ENCODE measurements at places on chromosomes 5 and 9. TPM values are rescaled to one million over a fixed set of nuclear protein-coding genes. Genes with fewer than 3 reads are reported as not detected.

DNA sequence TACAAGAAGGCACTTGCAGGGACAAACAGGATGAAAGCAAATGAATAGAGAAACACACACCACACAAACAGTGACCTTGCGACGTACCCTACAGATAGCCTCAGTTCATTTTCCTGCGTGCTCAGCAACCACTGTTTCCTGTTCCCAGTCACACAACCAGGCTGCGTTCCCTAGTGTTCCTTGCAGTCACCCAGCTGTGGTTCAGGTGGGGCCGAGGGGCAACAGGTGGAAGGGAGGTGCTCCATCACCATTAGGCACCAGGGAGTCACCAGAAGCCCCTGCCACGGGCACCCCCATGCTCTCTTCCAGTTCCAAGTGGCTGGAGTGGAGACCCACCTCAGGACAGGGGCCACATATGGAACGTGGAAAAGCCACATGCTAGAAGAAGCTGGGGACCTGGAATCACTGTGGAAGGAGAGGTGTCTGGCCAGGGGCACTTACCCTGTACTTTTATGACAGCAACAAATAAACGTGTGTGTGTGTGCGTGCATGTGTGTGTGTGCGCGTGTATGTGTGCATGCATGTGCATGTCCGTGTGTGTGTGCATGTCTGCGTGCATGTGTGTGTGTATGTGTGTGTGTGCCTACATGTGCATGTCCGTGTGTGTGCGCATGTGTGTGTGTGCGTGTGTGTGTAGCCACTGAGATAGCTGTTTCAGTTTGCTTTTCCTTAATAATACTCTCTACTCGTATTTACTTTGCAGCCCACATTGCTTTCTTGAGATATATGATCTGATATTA, 18.8 kb upstream of the FCN2 start:
- H3K27ac ChIP-seq, result no peak overlapping the region
- H3K27me3 ChIP-seq, result peaks cover 27% of the 10 kb centered on the region
- no peaks in the 10 kb centered on the region for H3K36me3 ChIP-seq
- no peak for DNase-seq
- no peaks in the 10 kb centered on the region for H3K4me1 ChIP-seq

CFAP90 gene
- total RNA-seq, result not detected

DNA sequence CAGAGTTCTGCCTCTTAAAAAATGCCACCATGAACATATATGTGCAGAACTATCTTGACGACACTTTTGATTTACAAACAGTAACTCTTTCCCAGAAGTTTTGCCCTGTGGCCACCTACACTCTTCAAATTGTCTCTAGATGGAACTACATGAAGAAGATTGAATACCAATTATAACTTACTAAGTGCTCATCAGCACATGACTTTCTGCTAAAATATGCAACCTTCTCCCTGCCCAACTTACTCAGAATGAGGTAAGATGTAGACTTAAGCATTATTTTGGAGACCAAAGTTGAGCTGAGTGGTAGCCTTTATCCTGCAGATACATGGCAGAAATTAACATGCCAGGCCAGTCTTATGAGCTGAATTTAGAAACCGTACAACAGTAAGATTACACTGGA, 105.4 kb downstream of the SEMA5A start:
- H3K36me3 ChIP-seq, result no peaks in the 10 kb centered on the region
- H3K4me3 ChIP-seq, result no peak overlapping the region
- DNase-seq, result no peak
- H3K27ac ChIP-seq, result no peak overlapping the region

- DNase-seq, result no peak
- H3K27me3 ChIP-seq, result peaks cover 8% of the 10 kb centered on the region
- no peaks in the 10 kb centered on the region for H3K36me3 ChIP-seq
These were observed 78.1 kb downstream of the HSPA4 start for GRCh38 chr5:133129950-133130349.

DNA sequence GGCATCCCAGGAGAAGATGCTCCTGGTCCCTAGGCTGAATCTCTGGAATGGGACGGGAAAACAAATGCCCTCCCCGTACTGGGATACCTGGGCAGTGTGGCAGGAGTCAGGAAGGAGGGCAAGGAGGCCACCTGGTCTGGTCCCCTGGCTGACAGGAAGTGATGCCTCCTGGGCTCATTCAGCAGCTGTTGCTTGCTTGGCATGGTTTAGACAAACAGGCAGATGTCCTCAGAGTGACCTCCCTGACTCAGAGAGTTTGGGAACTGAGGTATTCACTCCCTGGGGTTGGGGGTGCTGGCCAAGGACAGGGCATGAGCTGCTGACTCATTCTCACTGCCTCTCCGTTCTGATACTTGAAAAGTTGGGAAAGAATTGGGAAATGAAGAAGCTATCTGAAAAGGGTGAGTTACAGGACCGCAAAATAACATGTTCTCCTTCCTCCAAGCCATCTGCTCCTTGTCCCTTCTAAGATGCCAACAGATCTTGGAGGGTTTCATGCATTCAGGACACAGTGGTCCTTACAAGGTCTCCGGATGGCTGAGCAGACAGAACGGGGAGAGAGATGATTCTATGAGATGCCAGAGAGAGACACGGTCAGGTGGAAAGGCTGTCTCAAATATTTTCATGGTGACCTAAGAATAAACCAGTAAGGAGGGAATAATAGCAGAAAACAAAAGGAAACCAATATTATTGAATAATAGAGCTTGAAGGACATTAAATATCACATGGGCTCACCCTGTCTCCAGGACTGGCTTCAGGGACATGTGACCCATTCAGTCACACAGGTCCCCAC, 534.5 kb downstream of the BNC2 start:
- H3K4me3 ChIP-seq, result no peak overlapping the region
- no peak overlapping the region for H3K27ac ChIP-seq
- no peaks in the 10 kb centered on the region for H3K4me1 ChIP-seq
- no peaks in the 10 kb centered on the region for H3K27me3 ChIP-seq
- no peaks in the 10 kb centered on the region for H3K36me3 ChIP-seq

- H3K36me3 ChIP-seq, result no peaks in the 10 kb centered on the region
- DNase-seq, result no peak
- H3K27ac ChIP-seq, result no peak overlapping the region
- H3K27me3 ChIP-seq, result no peaks in the 10 kb centered on the region
- no peak overlapping the region for H3K4me3 ChIP-seq
These were observed 9.2 kb upstream of the TAF1L start for GRCh38 chr9:32644698-32645097.

PDE8B gene
- total RNA-seq, result not detected

TNFAIP8 gene
- total RNA-seq, result 145 TPM

DNA sequence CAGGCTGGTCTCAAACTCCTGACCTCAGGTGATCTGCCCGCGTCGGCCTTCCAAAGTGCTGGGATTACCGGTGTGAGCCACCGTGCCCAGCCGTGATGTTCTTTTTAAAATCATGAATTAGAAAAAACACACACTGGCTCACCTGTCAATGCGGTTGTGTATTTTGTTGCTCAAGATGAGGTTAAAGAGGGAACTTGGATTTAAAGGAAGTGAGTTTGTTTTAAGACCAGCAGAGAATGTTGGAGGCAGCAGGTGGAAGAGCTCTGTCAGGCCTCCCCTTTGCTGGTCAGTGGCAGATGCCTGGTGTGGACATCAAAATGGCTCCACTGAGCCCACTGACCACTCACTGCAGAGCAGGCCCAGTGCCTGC, 38.9 kb downstream of the WNK2 start:
- no peak overlapping the region for H3K27ac ChIP-seq
- no peaks in the 10 kb centered on the region for H3K27me3 ChIP-seq
- no peaks in the 10 kb centered on the region for H3K4me1 ChIP-seq
- H3K36me3 ChIP-seq, result no peaks in the 10 kb centered on the region
- no peak overlapping the region for H3K4me3 ChIP-seq
- DNase-seq, result no peak

ADAMTS19 gene
- total RNA-seq, result not detected

- no peaks in the 10 kb centered on the region for H3K27me3 ChIP-seq
- no peak overlapping the region for H3K27ac ChIP-seq
- DNase-seq, result no peak
- H3K36me3 ChIP-seq, result no peaks in the 10 kb centered on the region
- no peak overlapping the region for H3K4me3 ChIP-seq
These were observed 195.0 kb downstream of the FER start for GRCh38 chr5:108942701-108943100.

DNA sequence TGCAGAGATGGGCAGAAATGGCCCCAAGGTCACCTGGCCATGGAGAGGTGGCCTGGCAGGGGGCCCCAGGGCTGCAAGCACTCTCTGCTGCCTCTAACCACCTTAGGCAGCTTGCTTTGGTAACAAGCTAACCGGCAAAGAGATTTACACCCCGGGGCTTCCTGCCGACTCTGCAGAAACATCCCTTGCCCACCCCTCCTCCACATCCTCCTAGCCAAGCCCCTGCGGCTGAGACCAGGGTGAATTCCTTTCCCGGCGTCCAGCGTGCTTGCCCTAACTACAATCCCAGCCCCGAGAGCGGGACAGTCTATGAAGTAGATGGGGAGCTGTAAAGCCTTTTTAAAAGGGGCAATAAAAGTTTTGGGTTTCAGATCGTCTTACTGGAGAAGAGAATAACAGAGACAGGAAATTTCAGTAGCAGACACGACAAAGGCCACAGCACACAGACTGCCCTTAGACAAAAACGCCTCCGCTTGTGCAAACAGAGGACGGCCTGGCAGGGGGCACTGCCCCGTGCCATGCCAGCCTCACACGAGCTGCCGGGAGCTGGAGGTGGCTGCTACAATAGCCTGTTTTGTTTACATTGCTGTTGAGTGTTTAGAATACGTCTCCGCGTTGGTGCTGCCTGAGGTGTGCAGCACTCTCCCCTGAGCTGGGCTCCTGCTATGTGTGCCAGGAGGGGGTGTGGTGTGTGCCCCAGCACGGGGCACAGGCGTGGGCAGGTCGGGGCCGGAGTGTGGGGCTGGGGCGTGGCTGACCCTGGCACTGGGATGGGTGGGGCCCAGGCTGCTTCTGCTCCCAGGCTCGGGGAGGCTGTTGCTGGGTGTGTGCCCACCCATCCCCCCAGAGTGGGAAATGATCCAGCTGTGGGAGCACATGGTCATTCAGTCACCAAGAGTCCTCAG, 15.3 kb downstream of the MYMK start:
- peaks cover 13% of the 10 kb centered on the region for H3K27me3 ChIP-seq
- peak overlapping the region; percentile 65 for H3K27ac ChIP-seq
- no peak for DNase-seq
- peak overlapping the region; percentile 25 for H3K4me3 ChIP-seq
- H3K36me3 ChIP-seq, result no peaks in the 10 kb centered on the region

DNA sequence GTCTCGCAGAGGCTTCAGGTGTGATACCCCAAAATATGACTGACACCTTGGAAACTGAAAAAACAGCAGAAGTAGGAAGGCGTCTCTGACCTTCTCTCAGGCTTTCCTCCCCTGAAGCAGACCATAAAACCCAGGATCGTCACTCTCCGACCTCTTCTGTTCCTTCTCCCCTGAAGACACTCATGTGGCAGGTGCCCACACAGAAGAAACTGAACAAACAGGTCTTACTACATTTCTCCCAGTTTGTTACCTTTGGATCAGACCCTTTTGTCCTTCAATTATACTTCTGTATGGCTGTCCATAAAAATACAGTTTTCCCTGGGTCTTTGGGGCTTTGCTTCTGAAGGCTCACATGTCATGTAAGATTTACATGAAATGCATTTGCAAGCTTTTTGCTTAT, 10.3 kb upstream of the PRUNE2 start:
- no peak overlapping the region for H3K4me3 ChIP-seq
- H3K27me3 ChIP-seq, result peaks cover 4% of the 10 kb centered on the region
- no peak for DNase-seq
- H3K36me3 ChIP-seq, result no peaks in the 10 kb centered on the region

- H3K27ac ChIP-seq, result no peak overlapping the region
- H3K4me1 ChIP-seq, result no peaks in the 10 kb centered on the region
- H3K4me3 ChIP-seq, result no peak overlapping the region
These were observed 182.8 kb upstream of the SLC27A6 start for GRCh38 chr5:128782446-128782845.

- H3K4me3 ChIP-seq, result no peak overlapping the region
- H3K27me3 ChIP-seq, result no peaks in the 10 kb centered on the region
- no peaks in the 10 kb centered on the region for H3K36me3 ChIP-seq
- peak overlapping the region; percentile 90 for H3K27ac ChIP-seq
These were observed 2.5 kb upstream of the PSMD5 start for GRCh38 chr9:120845255-120845654.

AK8 gene
- not detected for total RNA-seq

GRCh38 chr9:20367855-20368254, 254.4 kb downstream of the MLLT3 start:
- peaks cover 12% of the 10 kb centered on the region for H3K36me3 ChIP-seq
- no peak for DNase-seq
- no peak overlapping the region for H3K4me3 ChIP-seq
- H3K27me3 ChIP-seq, result no peaks in the 10 kb centered on the region
- no peaks in the 10 kb centered on the region for H3K4me1 ChIP-seq

Measured in T-cell (primary cell).